ENCODE measurements at places on chromosomes 12 and 14.
A peak's percentile ranks its signal among the peaks of the same experiment; 100 is the strongest.

- DNase-seq, result no peak
Observed at GRCh38 chr14:34387974-34388516, 74.0 kb downstream of the SPTSSA start.

DNA sequence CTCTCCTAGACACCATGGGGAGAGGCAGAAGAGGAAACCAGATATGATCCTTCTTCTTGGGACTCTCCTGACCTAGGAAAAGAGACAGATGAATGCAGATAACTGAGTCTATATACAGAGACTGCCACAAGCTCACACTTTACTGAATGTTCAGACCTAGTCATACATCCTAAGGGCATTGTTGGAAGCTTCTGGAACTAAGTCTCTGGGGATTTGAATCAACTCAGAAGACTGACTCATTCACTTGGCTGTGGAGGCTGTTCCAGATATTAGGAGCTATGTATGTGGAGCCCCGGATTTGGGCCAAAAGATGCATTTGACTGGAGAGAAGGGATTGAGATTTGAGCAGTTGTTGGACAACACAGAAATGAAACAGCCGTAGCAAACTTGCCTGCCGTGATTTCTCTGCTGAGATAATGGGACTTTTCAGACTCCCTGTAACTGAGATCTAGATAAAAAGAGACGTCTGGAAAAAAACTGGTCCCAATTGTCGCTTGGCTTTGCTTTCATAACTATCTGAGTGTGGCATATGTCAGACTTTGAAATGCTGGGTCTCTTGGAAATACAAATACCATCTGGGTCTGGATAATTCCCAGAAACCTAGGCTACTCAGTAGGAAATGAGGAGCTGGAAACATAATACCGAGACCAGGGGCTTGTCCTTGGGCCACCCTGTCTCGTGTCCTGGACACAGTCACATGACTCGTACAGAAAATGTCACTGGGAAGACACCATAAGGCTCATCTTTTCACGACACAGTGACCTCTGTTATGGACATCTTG is 396.8 kb downstream of the NUAK1 start:
- DNase-seq, result no peak

DNA sequence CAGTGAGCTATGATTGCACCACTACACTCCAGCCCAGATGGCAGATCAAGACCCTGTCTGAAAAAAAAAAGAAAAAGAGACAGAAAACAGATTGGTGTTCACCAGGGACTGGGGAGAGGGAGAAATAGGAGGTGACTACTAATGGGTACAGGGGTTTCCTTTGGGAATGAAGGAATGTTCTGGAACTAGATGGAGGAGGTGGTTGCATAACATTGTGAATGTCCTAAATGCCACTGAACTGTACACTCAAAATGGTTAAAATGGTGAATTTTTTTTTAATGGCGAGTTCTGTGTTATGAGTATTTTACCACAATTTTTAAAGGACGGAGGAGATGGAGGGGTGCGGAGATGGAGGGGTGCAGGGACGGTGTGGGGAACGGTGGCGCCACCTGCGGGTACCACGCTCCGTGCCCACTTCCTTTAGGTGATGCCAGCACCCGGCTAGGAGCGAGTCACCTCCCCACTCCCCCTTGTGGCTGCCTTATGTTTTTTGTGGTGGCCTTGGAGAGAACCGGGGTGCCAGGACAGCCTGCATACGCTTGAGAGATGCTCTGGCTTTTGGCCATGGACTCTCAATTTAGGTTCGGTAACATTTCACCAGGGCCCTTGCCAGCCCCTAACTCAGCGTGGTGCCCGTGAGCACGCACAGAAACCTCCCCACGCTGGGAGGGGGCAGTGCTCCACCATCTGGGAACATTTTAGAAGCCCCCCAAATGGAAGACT is 16.1 kb downstream of the UBC start:
- DNase-seq, result no peak

- DNase-seq, result no peak
Observed at GRCh38 chr14:29846339-29847055, 81.2 kb downstream of the PRKD1 start.

DNA sequence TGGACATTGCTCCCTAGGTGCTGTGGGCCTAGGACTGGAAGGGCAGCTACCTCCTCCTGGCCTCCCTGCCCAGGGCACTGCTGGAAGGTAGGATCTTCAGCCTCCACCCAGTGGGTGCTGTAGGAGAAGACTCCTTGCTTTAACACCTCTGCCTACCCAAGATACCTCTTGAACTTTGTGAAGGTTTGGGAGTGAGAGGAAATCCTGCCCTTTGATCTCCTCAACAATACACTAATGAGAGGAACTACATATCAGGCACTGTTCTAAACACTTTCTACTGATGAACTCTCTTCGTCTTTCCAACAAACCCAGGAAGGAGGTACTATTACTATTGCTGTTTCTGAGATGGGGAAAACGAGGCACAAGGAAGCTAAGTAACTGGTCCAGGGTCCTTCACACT is 66.9 kb downstream of the PLEKHG3 start:
- DNase-seq, result no peak

DNA sequence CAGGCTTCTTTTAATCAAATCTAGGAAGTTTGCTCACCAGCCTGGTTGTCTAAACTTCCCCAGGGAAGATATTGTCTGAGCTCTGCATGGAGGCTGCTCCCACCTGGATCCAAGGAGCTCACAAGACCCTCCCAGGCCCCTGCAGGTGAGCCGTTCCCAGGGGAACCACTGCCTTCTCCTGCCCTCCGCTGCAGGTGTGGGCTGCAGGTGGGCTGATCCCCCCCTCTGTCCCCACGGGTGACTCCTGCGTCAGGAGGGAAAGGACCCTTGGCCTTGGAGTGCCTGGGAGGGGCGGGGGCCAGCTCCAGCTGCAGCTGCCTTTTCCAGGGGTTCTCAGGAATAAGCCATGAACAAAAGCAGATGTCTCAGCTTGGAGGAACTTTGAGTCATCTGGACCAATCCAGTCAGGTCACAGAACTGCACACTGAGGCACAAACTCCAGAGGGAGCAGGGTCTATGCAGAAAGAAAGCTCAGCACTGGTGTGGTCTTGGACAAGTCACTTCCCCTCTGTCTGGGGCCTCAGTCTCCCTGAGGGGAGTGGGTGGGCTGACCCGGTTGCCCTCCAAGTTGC is 246.6 kb upstream of the RTL1 start:
- DNase-seq, result no peak

DNA sequence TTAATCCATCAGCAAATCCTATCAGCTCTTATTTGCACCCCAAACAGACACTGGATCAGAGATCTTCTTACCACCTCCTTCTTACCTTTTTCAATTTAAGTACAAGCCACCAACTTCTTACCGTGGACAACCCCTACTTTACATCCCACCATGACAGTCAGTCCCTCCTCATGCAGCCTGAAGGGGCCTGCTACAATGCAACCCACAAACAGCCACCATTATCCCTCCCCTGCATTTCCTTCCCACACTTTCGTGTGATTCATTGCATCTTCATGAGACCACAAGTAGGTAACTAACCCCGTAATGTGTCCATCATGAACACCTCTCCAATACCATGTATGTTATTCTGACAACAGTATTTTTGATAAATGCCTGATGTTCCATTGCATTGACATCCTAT is 108.6 kb downstream of the BCL11B start:
- no peak for DNase-seq

DNA sequence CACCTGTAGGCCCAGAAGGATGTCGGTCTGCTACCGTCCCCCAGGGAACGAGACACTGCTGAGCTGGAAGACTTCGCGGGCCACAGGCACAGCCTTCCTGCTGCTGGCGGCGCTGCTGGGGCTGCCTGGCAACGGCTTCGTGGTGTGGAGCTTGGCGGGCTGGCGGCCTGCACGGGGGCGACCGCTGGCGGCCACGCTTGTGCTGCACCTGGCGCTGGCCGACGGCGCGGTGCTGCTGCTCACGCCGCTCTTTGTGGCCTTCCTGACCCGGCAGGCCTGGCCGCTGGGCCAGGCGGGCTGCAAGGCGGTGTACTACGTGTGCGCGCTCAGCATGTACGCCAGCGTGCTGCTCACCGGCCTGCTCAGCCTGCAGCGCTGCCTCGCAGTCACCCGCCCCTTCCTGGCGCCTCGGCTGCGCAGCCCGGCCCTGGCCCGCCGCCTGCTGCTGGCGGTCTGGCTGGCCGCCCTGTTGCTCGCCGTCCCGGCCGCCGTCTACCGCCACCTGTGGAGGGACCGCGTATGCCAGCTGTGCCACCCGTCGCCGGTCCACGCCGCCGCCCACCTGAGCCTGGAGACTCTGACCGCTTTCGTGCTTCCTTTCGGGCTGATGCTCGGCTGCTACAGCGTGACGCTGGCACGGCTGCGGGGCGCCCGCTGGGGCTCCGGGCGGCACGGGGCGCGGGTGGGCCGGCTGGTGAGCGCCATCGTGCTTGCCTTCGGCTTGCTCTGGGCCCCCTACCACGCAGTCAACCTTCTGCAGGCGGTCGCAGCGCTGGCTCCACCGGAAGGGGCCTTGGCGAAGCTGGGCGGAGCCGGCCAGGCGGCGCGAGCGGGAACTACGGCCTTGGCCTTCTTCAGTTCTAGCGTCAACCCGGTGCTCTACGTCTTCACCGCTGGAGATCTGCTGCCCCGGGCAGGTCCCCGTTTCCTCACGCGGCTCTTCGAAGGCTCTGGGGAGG is at the start of gene LTB4R:
LTB4R (plus strand) TSS at position 857 of the 959 bp plus-strand sequence. CDS start 4,150 bp downstream, outside the sequence.
- DNase-seq, result peak; percentile 76

- DNase-seq, result peak; percentile 16
Observed at GRCh38 chr14:36519431-36520321, at the start of gene NKX2-1. Gene NKX2-1, minus strand, starts transcription at chr14:36520232. Its CDS starts 103 bp downstream, at chr14:36520129.

DNA sequence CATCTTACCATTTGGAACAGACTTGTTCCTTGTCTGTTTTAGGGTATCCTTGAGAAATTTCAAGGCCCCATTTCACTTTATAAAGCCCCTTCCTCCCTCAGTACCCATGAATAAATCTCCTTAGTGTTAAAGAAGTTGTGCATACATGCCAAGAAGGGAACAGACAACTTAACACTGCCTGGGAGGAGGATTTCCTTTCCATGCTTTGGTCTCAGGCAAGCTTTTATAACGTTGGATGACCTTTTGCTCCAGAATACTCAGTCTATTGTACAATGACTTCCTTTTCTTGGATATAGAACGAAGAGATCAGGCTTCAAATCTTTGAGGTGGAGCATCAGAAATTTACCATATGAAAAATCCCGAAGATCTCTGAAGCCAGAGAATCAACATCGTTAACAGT is 551.4 kb downstream of the PRKD1 start:
- no peak for DNase-seq

GRCh38 chr14:100769035-100769939 is 42.6 kb downstream of the DLK1 start:
- no peak for DNase-seq

GRCh38 chr12:89382328-89382727 is 30.0 kb upstream of the DUSP6 start:
- DNase-seq, result no peak

GRCh38 chr14:99040711-99041110 is 231.3 kb downstream of the BCL11B start:
- no peak for DNase-seq

DNA sequence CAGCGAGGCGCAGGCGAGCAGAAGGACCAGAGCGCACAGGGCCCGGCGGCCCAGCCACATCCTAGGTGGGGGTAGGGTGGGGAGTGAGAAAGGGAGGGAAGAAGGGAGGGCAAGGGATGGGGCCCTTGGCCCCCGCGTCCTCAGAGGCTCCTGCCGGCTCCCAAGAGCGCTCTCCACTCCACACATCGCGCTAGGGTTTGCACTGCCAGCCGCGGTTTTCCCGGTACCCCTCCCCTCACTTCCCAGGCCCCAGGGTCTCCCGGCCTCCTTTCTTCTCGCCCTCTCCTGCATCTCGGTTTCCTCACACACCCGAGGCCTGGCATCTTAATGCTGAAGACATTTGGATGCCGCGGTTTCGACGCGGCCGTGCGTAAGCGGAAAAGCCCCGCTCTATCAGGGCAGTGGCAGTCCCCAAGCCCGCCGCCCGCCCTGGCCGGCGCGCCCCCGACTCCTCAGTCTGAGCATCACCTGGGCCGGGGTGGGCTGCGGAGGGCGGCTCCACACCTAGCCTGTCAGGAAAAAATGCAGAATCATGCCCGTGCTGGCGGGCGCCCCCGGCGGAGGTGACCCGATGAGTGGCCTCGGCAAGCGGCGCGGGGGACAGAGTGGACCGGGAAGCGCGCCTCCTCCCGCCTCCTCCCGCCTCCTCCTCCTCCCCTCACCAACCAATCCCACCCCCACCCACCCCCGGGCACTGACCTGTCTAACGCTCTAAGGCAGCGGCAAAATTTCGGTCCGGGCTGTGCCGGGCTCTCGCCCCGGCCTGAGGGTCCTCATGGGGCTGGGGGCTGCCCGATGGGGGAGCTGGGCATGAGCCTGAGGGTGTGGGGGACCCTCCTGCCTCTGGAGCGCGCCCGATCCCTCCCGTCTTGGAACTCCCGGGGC is 686 bp downstream of the B4GALNT1 start:
- DNase-seq, result no peak

GRCh38 chr14:105500726-105501101 is 9.7 kb downstream of the TEDC1 start:
- DNase-seq, result no peak

DNA sequence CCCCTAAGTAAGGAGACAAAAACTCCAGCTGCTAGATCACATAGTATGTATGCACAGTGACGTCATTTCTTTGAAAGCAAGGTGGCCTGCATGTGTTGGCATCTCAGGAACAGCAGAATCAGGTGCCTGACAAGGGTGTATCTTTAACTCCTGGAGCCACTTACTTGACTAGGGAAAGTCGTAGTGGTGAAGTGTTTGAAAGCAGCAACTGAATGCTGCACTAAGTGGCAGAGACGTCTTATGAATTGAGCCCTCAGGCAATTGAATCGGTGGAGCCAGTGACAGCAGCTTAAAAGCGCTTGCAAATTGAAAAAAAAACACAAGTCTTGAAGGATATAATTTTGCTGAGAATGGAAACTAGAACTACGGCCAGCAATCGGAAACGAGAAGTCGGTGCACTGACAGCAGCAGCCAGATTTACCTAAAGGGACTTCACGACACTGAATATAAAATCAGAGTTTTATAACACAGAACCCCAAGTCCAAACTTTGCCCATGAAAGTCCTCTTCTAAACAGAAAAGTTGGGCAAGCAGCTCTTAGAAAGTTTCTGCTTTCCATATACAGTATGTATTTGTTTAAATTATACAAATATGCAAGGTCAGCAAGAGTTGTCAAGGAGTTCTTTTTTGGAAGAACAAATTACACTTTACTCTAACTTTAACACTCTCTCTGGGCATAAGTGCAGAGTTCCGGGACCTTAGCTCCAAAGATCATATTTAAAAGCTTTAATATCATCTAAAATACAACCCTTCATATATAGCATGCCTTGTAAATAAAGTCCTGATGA is 1.1 kb downstream of the IGF1 start:
- no peak for DNase-seq

- DNase-seq, result no peak
Observed at GRCh38 chr14:74570696-74571095, 41.3 kb downstream of the LTBP2 start.

DNA sequence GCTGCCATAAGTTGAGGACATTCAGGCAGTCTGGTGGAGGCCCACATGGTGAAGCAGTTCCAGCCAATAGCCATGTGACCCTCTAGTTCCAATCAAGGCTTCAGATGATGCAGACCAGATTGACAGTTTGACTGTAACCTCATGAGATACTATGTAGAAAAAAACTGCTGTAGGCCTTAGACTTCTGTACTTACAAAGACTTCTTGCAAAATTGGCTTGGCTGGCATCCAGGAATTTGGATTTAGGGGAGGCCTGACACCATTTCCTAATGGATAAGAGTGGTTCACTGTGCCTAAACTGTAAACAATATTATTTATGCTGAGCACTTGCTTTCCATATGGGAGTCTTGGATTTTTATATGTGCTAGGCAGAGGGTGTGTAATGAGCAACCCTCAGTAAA is 76.4 kb downstream of the RGS6 start:
- no peak for DNase-seq

Measured in GM19239 (cell line).